ENCODE measurements at places on chromosomes 13 and 19.

- DNase-seq: no peak
Measured at GRCh38 chr13:47144782-47145181, 247.9 kb upstream of the HTR2A start.

- DNase-seq: no peak
Measured at GRCh38 chr13:101049166-101049850, 367.0 kb downstream of the NALCN start.

- DNase-seq: no peak
Measured at GRCh38 chr13:111410232-111411021, 90.0 kb downstream of the TEX29 start.

- DNase-seq: no peak
Measured at GRCh38 chr19:46791944-46792343, 3.5 kb upstream of the SLC1A5 start.

- no peak for DNase-seq
Measured at GRCh38 chr13:102277286-102277685, 124.6 kb downstream of the FGF14 start.

GRCh38 chr13:72537395-72537780, 190.0 kb downstream of the MZT1 start:
- no peak for DNase-seq

DNA sequence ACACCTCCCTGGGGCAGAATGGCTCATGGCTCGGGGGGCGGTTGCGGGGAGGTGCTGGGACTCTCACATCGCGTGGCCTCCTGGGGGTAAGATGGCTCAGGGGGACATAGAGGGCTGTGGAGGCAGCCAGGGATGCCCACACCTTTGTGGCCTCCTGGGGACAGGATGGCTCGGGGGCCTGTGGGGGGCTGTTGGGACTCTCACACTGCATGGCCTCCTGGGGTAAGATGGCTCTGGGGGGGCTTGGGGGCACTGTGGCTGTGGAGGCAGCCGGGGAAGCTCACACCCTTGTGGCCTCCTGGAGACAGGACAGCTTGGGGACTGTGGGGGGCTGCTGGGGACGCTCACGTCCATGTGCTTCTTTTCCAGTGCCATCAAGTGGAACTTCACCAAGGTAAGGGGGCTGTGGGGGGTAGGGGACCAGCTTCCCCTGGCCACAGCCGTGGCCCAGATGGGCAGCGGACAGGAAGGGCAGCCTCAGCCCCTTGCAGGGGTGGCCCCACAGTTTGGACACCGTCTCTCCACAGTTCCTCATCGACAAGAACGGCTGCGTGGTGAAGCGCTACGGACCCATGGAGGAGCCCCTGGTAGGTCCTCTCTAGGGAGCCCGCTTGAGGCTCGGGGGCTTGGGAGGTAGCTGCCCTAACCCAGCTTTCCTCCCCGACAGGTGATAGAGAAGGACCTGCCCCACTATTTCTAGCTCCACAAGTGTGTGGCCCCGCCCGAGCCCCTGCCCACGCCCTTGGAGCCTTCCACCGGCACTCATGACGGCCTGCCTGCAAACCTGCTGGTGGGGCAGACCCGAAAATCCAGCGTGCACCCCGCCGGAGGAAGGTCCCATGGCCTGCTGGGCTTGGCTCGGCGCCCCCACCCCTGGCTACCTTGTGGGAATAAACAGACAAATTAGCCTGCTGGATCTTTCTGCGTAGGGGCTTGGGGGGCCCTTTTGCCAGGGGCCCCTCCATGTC, 2.4 kb downstream of the GPX4 start:
- no peak for DNase-seq

DNA sequence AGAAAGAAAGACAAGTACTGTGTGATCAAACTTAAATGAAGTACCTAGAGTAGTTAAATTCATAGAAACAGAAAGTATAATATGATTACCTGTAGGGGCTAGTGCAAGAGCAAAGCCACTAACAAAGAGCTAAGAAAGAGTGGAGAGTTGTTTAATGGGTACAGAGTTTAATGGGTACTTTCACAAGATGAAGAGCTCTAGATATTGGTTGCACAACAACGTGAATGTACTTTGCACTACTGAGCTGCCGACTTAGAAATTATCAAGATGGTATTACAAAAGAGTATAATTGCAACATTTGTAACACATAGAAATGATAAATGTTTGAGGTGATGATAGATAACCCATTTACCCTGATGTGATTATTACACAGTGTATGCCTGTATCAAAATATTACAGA, 140.3 kb upstream of the GPC6 start:
- DNase-seq: no peak

GRCh38 chr19:17748884-17749638, 2.2 kb upstream of the FCHO1 start:
- no peak for DNase-seq

DNA sequence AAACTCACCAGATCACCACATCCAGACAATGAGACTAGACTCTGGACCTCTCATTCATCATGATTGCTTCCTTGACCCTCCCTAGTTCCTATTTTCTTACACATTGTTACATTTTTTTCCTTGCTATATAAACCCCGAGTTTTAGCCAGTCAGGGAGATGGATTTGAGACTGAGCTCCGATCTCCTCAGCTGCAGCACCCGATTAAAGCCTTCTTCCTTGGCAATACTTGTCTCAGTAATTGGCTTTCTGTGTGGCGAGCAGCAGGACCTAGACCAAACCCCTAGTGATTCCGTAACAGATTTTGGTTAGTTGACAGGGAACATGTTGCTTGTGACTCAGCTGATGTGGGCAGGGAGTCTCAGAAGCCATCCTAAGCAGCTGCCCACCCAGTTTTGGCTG, 44.0 kb downstream of the SUCLA2 start:
- no peak for DNase-seq
